ENCODE measurements at places on chromosomes 7 and 10. TPM values are rescaled to one million over a fixed set of nuclear protein-coding genes. Genes with fewer than 3 reads are reported as not detected.
A peak's percentile ranks its signal among the peaks of the same experiment; 100 is the strongest.

DNA sequence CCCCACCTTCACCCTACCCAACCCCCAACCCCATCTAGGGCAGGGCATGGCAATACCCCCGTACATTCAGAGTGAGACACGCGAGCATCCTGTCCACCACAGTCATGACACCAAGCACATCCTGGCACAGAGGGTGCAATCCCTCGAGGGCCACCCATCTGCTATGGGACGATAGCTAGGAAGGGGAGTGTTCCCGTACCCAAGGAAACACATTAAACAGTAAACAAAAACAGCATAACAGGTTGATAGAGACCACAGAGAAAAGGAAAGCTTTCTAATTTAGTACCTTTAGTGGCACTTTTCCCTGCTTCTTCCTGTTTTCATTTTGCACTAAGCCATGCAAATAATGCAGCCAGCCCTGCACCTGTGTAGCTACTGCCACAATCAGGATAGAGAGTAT lies 2.3 kb upstream of the SMKR1 start:
- no peak for DNase-seq

KIF11 gene
- 56.7 TPM for total RNA-seq

POMZP3 gene
- 9.1 TPM for total RNA-seq

DNA sequence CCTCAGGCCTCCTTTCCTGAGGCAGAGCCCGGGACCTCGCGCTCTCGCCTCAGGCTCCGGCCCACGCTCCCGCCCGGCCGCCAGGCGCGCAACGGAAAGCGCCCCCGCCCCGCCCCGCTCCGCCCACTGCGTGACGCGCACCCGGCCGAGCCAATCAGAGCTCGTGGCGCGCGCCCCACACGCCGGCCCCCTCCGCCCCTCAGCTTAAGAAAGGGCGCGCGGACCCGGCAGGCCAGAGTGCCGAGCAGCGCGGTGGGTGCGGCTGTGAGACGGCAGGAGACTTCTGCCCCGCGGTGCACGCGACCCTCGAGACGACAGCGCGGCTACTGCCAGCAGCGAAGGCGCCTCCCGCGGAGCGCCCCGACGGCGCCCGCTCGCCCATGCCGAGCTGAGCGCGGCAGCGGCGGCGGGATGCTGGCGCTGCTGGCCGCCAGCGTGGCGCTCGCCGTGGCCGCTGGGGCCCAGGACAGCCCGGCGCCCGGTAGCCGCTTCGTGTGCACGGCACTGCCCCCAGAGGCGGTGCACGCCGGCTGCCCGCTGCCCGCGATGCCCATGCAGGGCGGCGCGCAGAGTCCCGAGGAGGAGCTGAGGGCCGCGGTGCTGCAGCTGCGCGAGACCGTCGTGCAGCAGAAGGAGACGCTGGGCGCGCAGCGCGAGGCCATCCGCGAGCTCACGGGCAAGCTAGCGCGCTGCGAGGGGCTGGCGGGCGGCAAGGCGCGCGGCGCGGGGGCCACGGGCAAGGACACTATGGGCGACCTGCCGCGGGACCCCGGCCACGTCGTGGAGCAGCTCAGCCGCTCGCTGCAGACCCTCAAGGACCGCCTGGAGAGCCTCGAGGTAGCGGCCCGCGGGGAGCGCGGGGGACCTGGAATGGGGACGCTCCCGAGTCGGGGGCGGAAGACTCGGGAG lies at the start of gene NPTX2:
Gene NPTX2, plus strand, starts transcription at position 235 of the 909 bp plus-strand sequence. Its CDS starts 177 bp downstream, at position 412.
- peak; percentile 91 for DNase-seq

DNA sequence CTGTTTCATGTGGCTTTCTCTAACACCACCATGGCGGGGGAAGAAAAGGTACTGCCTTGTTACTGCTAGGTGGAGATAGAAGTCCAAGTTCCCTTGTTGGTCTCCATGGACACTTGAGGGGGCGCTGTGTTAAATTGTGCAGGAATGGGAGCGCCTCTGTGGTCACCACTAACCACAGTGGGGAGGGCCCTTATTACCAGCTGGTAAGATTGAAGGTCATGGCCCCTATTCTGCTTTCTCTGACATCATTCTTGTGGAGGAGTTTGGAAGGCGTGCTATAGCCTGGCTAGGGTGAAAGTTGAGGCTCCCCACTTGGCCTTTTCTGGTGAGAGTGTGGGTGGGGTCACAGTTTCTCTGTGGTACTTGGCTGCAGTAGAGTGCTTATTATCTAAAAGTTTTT lies 14.9 kb upstream of the MXI1 start:
- DNase-seq: peak; percentile 82

ZNRF2 gene
- 27.0 TPM for total RNA-seq

DNA sequence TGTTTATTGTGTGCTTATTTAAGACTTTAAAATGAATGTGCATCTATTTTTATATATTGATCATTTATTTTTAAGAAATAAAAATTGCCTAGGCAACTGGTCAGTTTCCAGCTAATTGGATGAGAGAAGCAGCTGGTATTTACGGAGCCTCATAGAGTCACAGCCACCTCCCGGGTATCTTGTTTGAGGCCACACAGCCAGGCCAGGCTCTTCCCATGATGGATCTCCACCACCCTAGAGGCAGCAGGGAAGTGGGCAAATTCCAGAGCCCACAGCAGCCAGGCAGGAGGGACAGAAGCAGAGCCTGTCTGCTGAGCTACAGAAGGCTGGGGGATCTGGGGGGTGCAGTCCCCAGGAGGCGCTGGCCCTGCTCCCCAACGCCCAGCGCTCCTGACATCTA lies 61.6 kb downstream of the CLEC2L start:
- DNase-seq: no peak
